ENCODE measurements at places on chromosomes 2 and 18.

DNA sequence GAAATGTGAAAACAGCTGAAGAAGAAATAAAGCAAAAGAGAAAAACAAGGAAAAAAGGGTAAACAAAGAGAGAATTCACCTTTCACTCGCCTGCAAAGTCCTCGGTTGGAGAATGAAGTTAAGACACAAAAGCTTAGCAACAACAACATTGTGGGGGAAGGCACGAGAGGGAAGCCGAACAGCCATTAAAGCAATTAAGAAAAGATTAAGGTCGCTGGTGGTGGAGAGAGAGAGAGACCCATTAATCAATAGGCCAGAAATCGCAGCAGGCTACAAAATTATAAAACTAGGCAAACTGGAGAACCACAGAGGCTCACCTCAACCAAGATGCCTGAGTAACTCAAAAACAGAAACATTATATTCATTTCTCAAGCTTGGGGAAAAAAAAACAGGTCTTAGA lies 120.0 kb upstream of the SIX3 start:
- no peak for DNase-seq

DNA sequence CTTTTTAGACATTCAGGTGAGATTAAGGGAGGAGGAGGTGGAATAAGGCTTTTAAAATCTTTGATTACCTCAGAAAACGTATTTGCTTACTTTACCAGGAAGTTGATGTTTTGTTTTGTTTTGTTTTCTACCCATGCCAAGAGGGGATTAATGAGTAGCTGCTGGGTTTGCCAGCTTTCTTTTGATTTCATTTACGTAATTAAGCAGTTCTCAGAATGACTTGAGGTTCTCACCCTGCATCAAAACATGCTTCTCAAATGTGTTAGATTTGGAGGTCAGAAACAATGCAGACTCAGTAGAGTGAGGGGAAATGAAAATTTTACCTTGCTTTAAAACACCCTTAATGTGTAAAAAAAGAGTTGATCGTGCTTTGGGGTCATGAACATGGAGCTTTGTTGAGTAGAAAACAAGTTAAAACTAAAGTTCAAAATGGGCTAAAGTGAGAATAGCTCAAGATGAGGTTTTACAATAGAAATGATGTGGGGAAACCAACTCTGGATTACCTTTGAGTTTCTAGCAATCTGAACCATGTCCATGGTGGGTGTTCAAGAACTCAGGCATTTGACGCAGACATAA lies 217.1 kb upstream of the EPAS1 start:
- no peak for DNase-seq

- DNase-seq: no peak
These were observed 9.9 kb downstream of the GPN1 start for GRCh38 chr2:27638709-27639108.

GRCh38 chr2:38631976-38632375 lies 29.2 kb upstream of the HNRNPLL start:
- no peak for DNase-seq

DNA sequence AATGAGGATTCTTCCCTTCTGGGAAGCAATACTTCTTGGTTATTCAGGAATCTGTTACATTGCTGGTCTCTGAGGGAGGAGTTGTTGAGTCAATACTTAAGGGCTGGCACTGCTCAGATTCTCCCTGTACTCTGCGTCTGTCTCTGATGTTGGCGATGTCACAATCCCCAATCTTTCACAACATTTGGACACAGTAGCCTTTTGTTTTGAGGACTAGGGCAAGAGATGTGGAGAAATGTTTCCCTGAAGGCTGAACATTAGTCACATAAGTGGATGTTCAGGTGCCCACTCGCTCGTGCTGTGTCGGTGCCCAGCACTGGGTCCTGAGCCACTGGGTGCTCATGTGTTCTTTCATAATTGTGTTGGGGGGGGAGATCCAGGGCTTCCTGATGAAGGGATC lies 55.0 kb downstream of the MAPK4 start:
- DNase-seq: no peak

- no peak for DNase-seq
These were observed 265.9 kb upstream of the SALL3 start for GRCh38 chr18:78713726-78714125.

GRCh38 chr2:41116106-41116797 lies 664.4 kb upstream of the SLC8A1 start:
- DNase-seq: no peak

- no peak for DNase-seq
These were observed 190.1 kb downstream of the TTC32 start for GRCh38 chr2:19711470-19712372.

- DNase-seq: no peak
These were observed 300.3 kb downstream of the MTX2 start for GRCh38 chr2:176569574-176569973.

GRCh38 chr2:202007015-202007982 lies 26.4 kb upstream of the FZD7 start:
- no peak for DNase-seq

- no peak for DNase-seq
These were observed 20.1 kb downstream of the CASP8 start for GRCh38 chr2:201280191-201281040.

- DNase-seq: no peak
These were observed 672.7 kb downstream of the DPP10 start for GRCh38 chr2:115115135-115115534.

- DNase-seq: no peak
These were observed 52.0 kb downstream of the GYPC start for GRCh38 chr2:126707941-126708340.

- no peak for DNase-seq
These were observed 18.6 kb downstream of the DDX18 start for GRCh38 chr2:117832905-117833613.

GRCh38 chr2:240579071-240579762 lies 7.3 kb upstream of the CAPN10 start:
- DNase-seq: no peak

DNA sequence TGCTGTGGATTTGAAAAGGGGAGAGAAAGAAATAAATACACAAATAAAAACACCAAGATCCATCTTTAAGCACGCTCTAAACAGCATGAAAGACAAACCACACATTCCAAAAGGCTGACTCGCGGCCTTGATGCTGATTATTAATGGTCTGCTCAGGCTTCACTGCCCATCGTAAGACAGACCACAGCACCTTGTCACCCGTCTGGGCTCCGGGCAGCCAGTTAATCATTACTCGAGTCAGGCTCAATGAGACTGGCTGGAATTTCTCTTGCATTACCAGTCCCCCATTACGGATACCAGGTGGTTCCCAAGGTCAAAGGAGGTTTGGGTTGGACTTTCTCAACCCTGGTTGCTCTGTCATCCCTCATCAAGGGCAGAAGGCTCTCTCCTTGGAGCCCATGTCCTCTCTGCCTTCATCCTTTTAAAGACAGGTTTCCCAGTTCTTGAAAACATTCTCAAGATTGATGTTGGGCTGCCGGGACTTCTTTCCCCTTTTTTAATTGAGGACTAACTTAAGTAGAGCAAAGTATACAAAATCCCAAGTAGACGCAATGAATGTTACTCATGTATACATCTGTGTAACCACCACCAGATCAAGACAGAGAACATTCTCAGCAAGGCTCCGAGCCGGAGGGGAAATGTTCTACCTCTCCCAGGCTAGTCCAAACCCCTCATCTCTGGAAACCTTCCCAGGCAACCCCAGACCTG lies 8.1 kb downstream of the SMAD7 start:
- no peak for DNase-seq

GRCh38 chr2:106638580-106638979 lies 151.4 kb downstream of the CD8B2 start:
- DNase-seq: no peak

GRCh38 chr2:57802243-57802642 lies 244.4 kb upstream of the VRK2 start:
- DNase-seq: no peak

DNA sequence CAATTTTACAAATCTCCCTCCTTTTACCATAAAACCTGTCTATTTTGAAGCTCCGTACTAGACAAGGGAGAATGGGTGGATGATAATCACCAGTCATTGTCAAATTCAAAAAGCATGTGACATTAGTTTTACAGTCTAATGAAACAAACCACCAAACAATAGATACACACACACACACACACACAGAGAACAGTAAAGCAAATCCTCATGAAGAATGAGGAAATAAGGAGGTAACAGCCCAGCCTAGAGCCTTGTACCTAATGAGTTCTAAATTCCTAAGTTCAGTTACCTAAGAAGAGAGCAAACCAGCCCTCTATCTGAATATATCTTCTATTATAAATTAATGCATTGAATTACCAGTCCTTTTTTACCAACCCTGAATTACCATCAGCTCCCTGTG lies 36.8 kb upstream of the BZW1 start:
- no peak for DNase-seq

- no peak for DNase-seq
These were observed 146.9 kb downstream of the TDRD15 start for GRCh38 chr2:21270708-21271122.

DNA sequence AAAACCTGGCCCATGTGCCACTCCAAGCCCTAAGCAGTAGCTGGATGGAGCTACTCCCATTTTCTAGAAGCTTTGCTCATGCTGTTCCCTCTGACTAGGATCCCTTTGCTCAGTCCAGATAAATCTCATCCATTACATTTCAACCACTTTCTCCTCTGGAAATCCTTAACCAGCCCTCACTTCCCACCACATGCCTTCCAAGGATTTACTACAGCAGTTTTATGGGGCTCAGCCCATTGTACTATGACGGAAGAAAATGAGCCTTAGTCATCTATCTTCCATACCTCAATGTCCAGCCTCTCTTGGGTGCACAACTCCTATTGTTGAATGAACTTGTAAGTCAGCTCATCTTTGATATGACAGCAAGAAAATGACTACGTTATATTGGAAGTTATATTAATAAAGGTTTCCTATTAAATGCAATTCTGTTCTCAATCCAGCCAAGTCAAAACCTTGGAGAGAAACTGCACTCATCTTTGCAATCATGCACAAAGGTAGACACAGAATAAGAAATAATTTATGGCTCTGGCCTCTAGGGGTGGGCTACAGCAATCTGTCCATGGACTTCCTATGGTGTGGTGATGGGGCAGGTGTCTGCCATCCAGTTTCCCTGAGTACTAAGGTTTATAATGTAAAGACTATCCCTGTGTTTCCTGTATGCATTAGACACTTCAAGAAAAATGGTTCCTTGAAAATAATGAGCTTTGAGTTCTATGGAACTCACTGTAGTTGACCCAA lies 3.4 kb downstream of the B4GALT6 start:
- DNase-seq: no peak
